Activated CD4-positive, alpha-beta T cell treated with anti-CD3 and anti-CD28 coated beads, Interleukin-2, amount 10 ng/mL, durations not matched to agents 7 days and 5 days (primary cell): ENCODE measurements at places on chromosomes 4 and X.

- no peak for DNase-seq
These were observed 13.4 kb upstream of the ETDC start for GRCh38 chrX:135295944-135296305.

DNA sequence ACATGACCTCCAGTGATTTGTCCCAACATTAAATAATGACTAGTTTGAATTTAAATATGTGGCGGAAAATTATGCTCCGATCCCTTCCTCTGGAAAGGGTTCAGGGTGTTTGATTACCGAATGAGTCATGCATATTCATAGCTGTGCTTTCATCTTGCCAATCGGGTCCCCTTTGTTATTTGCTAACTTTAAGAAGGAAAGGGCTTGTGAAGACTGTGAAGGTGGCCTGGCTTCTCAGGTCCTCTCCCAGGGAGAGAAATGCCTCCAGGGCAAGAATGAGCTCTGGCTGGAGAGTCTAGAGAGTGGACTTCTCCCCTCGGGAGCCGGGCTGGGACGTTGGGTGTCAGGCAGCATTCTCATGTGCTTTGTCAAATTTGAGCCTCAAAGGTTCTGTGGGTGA, 155.5 kb upstream of the PSAPL1 start:
- no peak for DNase-seq

GRCh38 chrX:71515038-71515396, 17.9 kb upstream of the OGT start:
- no peak for DNase-seq

DNA sequence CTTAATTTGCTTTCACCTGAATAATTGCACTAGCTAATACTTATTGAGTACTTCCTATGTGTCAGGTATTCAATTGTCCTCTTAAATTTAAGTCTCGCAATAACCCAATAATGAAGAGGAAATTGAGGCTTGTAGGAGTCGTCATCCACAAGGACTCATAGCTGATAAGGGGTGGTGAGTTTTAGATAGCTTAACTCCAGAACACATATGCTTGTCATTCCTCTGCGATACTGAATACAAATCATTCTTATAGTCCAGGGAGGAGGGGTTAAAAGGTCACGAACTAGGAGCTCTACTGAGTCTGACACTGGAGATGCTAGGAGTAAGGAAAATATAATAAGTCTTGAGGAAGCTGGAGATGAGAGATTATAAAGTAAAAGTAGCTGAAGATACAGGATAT, 1.4 kb upstream of the PACRGL start:
- DNase-seq, result no peak

DNA sequence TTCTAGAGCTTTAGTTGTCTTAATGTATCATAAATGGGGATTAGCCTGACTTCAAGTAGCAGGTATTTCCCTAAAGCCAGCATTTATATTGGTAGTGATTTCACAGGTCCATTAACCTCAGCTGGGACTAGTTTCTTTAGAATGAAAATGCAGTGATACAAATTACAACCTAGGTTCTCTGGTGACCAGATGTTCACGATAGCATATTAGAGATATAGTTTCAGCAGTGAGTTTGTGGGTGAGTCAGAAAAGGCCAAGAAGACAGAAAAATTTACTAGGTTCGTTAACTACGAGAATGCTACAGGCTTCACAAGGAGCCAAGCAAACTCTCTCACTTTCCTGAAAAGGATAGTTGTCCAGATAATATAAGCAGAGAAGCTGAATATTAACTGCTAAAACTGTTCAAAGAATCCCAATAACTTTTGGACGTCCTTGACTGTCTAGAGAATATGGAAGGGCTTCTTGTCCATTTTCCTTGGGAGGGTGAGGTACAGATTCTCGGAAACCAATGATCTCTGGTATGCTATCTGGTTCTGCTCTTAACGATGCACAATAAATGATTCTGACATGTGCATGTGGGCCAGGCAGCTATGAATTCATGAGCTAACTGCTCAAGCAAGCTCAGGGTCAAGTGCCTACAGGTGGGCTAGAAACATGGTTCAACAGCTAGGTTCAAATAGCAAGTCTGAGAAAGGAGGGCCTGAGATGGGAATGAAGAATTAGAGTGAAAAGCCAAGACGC, 6.0 kb upstream of the SPCS3 start:
- no peak for DNase-seq

DNA sequence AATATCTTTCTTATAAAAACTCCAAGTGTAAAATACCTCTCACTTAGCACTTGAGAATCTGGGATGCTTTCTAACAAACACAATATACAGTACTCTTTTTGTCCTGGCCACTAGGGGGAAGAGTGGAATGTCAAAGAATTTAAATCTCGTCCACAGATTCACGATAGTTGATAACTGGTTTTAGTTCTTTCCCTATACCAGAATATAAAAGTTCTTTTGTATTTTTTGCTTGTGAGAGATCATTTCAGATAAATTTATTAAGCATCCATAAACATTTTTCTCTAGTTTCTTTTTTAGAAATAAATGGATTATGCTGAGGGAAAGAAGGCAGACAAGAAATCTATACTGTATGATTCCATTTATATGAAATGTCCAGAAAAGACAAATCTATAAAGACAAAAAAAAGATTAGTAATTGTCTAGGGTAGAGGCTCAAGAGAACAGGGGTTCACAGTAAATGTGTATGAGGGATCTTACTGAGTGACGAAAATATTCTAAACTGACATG, 50.4 kb downstream of the MGARP start:
- peak; percentile 42 for DNase-seq

- no peak for DNase-seq
These were observed 5.3 kb downstream of the SLC16A2 start for GRCh38 chrX:74426615-74427014.

- DNase-seq, result no peak
These were observed 38.2 kb downstream of the CSN3 start for GRCh38 chr4:70280567-70280966.

DNA sequence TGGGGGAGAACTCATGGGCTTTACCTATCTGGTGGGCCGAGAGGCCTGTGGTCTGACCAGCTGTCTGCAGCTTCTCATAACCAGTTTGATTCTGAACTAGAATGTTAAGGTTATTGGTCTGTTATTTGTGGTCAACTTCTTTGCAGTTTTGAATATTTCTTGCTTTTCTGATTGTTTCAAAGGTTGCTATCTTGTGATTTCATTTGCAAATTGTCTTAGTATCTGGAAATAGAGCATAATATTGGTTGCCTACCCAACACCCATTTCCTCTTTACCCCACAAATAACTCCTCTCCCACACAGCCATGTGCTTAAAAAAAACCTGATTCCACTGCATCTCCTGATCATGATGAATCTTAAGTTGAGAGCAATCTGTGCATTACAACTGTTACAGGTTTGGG, 39.1 kb upstream of the BMP2K start:
- DNase-seq, result no peak

DNA sequence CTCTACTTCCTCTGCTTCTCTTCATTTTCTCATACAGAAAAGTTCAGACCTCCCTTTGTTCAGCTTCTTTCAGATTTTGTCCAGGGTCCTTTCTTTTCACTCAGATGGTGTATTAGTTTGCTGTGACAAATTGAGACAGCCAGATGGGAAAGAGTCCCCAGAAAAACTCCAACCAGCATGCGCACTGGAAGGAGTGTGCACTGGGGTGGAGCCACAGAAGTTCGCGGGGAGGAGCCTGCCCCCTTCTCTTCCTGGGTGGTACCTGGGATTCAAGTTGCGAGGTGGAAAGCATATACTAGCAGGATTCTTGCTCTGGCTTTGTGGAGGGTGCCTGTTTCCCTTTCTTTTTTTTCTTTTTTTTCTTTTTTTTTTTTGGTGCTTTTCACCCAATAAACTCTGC, 51.6 kb downstream of the SMIM20 start:
- DNase-seq, result no peak

GRCh38 chr4:73051625-73052024, 17.9 kb downstream of the COX18 start:
- DNase-seq, result no peak

- DNase-seq, result peak; percentile 31
These were observed 46.0 kb upstream of the MGST2 start for GRCh38 chr4:139619644-139620043.

- no peak for DNase-seq
These were observed 4.1 kb downstream of the RHOXF1 start for GRCh38 chrX:120111611-120112010.

- DNase-seq, result no peak
These were observed 42.6 kb downstream of the TMA16 start for GRCh38 chr4:163537114-163537513.

DNA sequence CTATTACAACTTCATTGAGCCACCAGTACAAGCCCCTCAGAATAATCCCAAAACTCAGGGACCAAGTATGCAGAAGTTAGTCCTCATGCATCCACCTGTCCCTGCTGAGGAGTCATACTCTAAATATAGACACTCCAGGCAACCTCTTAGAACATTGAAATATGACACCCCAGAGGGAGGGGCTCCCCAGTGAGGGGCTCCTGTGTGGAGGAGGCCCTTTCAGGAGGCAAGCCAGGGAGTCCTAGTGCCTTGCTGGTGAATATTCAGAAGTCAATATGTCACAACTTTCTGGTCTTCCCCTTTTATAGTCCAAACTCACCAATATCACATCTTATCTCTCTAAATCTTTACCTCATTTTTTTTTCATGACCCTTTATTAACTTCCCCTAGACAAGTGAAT, 1.6 kb upstream of the ARMCX6 start:
- no peak for DNase-seq

GRCh38 chr4:166688835-166689234, 545.5 kb downstream of the SPOCK3 start:
- no peak for DNase-seq

DNA sequence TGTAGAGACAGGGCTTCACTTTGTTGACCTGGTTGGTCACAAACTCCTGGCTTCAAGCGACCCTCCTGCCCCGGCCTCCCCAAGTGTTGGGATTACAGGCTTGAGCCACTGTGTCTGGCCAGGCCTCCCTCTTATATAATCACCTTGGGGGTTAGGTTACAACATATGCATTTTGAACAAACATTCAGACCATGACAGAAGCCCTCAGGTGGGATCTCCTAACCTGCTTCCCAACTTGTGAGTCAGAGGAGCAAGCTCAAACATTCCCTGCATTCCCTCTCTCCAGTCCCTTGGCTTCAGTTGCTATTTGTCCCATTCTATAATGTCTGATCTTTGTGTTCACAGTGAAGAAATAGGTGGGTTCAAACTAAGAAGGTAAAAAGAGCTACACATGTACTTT, 76.5 kb upstream of the NRK start:
- no peak for DNase-seq

- DNase-seq, result no peak
These were observed 67.3 kb downstream of the GLUD2 start for GRCh38 chrX:121114691-121115090.

- DNase-seq, result peak; percentile 14
These were observed 13.2 kb downstream of the RUFY3 start for GRCh38 chr4:70734971-70735370.

DNA sequence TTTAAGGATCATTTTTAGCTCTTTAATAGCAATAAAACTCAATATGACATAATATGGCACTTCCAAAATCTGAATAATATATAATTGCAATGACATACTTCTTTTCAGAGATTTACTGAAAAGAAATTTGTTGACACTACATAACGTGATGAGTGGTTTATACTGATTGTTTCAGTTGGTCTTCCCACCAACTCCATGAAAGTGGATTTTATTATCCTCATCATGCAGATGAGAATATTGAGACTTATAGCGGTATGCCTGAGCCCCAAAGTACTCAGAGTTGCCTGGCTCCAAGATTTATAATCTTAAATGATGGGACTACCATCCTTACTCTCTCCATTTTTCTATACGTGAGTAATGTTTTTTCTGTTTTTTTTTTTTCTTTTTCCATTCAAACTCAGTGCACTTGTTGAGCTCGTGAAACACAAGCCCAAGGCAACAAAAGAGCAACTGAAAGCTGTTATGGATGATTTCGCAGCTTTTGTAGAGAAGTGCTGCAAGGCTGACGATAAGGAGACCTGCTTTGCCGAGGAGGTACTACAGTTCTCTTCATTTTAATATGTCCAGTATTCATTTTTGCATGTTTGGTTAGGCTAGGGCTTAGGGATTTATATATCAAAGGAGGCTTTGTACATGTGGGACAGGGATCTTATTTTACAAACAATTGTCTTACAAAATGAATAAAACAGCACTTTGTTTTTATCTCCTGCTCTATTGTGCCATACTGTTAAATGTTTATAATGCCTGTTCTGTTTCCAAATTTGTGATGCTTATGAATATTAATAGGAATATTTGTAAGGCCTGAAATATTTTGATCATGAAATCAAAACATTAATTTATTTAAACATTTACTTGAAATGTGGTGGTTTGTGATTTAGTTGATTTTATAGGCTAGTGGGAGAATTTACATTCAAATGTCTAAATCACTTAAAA, 15.3 kb downstream of the ALB start:
- DNase-seq, result no peak

DNA sequence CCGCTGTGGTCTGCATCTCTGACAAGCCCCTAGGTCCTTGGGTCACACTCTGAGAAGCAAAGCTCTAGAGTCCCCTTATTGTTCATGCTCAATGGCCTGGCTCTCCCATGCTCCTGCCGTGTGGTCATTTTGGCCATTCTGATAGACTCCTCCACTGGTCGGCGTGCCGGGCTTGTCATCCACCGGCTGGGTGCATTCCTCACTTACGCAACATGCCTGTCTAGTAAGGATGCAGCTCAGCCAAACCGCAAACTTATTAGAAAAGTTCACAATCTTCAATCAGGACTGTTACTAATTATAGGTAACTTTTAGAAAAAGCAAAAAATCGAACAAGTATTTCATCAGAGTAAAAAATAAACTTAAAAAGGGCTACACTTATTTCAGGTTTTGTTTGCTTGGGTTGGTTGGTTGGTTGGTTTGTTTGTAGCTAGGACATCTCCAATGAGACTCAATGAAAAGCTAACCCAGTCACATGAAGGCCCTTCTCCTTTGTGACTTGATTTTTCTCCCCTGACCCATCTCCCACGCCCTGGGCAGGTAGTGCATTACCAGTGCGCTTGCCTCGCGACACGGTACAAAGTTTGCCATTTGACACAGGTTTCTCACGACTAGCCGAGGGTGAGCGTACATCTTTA, 41.0 kb downstream of the IRF2 start:
- DNase-seq, result no peak

- no peak for DNase-seq
These were observed 511.4 kb upstream of the DIPK2B start for GRCh38 chrX:45712067-45712466.

- no peak for DNase-seq
These were observed 54.2 kb downstream of the AWAT2 start for GRCh38 chrX:69995362-69996112.

- DNase-seq, result no peak
These were observed 58.0 kb upstream of the FRMPD4 start for GRCh38 chrX:12080265-12080664.

DNA sequence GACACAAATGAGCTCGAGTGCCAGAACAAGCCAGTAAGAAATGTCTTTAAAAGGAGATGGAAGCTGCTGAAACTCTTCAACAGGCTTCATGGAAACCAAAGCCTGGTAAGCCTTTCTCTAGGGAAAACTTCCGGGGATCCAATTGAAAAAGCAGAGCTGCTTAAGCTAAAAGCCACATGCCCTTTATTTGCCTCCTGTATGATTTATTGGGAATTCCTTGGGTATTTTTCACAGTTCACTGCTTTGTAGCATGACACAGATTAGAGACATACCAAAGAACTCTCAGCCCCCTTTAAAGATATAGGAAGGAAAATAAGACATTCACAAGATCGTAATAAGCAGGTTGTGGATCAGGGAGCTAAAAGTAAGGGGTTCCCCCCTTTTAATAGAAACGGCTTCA, 6.5 kb upstream of the ARHGAP6 start:
- DNase-seq, result no peak
